ENCODE measurements at places on chromosomes 5 and 9.

GRCh38 chr9:135088979-135089847 lies 1.7 kb downstream of the OLFM1 start:
- no peak for DNase-seq

DNA sequence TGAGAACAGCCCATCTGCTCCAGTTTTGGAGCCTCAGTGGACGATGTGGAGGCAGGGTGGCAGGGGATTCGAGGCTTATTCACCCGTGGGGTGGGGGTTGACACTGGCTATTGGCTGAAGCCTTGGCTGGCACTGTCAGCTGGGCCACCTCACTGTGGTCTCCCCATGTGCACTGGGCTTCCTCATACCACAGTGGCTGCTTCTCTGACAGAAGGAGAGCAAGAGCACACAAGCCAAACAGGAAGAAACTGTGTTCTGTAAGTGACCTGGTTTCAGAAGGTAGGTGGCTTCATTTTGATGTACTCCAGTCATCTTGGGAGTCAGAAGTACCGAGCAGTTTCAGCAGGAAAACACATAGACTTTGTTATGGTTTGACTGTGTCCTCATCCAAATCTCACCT lies 24.7 kb upstream of the CTNND2 start:
- no peak for DNase-seq

- DNase-seq = peak; percentile 38
Observed at GRCh38 chr9:113993838-113994540, 84.1 kb downstream of the AMBP start.

DNA sequence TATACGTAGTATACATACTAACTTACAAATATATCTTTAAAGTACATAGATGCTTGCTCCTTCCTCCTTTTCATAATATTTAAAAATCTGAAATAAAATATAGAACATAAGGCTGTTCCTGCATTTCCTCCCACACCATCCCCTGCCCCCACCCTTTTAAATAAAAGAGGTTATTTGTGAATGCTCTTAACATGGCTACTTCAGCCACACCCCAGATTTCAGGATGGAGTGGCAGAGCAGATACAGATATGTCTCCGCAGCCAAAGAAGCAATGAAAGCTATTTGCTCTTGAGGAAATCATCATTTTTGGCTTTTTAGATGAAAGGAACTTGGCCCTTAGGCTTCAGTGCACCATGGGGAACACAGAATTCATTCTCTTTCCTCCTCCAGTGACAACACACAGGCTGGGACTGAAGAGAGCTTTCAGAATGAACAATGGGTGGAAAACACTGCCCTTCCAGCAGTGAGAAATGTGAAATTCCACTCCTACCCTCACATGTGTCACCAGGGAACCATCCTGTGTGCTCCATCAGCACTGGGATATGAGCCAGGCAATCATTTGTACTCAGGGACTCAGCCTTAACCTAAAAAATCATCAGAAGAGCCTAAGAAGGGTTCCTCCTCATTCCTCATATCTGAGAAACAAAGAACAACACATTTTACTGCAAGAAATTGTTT lies 134.3 kb downstream of the PPP2R2B start:
- no peak for DNase-seq

DNA sequence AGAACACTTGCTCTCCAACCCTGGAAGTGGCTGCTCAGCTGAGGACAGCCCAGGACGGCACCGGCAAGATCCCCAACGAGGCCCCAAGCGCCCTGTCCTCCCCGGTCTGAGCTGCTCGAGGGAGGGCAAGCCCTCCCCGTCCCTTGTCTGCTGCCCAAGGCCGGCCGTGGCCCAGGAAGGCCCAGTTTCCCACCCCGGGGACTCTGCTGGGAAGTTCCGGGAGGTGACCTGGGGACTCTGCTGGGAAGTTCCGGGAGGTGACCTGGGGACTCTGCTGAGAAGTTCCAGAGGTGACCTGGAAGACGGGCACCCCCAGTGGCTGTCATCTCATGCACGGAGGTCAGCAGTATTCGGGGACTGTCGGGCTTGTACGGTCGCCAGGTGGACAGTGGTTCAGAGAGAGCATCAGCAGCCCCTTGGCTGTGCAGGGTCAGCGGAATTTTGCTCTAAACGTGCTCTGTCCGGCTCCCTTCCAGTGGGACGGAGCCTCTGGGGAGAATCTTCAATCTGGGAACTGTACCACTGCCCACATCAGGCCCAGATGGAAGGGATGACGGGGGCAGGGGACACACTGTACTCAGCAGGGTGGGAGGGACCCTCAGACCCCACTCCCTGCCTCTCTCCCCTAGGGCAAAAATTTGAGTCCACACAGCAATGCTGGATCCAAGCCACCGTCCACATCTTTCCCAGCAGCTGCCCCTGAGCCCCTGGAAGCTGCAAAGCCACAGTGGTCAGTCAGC lies 7.2 kb downstream of the NACC2 start:
- no peak for DNase-seq

DNA sequence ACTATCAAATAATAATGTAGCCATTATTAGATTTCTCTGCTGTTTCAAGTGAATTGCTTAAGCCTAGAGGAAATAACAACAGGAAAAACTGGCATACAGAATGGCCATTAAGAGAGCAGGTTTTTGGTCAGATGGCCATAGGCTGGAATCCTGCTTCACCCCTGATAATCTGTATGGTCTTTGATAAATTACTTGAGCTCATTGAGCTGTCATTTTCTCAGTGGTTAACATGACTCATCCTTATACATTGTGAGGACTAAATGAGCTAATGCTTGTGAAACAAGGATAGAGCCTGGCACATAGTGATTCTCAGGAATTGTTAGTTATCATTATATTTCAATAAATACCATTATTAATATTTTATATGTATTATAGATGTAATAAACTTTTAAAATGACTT lies 516.5 kb downstream of the KIF4B start:
- DNase-seq = no peak

- DNase-seq = no peak
Observed at GRCh38 chr9:123894822-123895221, 35.1 kb downstream of the DENND1A start.

- DNase-seq = no peak
Observed at GRCh38 chr5:24491490-24491889, 153.3 kb downstream of the CDH10 start.

GRCh38 chr5:169978714-169979113 lies 1.6 kb downstream of the INSYN2B start:
- no peak for DNase-seq

DNA sequence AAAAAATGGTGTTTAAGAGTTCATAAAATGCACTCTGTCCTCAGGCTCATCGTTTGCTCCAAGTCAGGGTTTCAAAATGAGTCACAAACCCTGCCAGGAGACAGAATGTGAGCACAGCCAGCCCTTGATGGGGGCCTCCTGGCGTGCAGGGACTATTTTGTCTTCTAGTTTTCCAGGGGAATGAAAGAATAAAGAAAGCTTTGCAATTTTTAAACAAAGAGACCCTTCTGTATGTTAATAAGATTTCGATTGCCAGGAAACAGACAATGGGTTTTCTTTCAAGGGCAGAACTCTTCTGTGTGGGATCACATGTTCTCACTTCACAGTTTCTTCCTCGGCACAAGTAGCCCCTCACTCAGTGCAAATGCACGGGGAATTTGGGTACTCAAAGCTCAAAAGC lies 121.4 kb upstream of the C6 start:
- DNase-seq = no peak

DNA sequence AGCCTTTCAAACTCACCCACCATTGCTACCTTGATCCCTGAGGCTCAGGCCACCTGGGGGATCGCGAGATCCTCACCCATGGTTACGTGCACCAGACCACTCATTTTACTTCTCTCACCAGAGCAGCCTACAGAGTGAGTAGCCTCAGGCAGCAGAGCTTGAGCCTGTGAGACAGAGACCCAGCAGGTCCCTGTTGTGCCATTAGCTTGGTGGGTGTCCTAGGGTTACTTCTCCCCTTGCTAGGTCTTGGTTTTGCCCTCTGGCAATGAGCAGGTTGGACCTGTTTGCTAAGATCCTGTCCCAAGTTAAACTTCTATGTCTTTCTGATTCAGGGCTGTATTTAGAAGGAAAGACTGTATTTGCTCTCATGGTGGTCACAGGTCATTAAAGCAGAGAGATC lies 21.8 kb downstream of the WHRN start:
- no peak for DNase-seq

DNA sequence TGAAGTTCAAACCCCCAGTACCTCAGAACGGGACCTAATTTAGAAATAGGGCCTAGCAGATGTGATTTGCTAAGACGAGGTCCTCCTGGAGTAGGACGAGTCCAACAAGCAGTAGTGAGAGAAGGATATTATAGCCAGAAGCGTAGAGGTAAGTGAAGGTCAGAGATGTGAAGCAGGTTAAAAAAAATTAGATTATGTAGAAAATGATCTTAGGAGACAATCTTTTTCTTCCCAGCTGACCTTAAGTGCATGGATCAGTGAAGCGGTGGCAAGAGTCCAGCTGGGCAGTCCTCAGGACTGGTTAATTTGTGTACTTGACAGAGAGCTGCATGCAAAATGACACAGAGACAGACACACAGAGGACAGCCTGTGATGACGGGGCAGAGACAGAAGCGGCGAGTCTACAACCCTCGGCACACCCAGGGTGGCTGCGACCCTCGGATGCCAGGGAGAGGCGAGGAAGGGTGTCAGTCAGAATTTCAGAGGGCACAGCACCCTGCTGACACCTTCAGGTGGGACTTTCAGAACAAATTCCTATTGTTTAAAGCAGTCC lies 131.4 kb upstream of the IRX4 start:
- DNase-seq = no peak

Measured in suppressor macrophage treated with lipopolysaccharide for 4 hours (primary cell).